Cardiac muscle cell (in vitro differentiated cells and primary cell): ENCODE measurements at places on chromosomes 2 and 18.
A peak's percentile ranks its signal among the peaks of the same experiment; 100 is the strongest.

DNA sequence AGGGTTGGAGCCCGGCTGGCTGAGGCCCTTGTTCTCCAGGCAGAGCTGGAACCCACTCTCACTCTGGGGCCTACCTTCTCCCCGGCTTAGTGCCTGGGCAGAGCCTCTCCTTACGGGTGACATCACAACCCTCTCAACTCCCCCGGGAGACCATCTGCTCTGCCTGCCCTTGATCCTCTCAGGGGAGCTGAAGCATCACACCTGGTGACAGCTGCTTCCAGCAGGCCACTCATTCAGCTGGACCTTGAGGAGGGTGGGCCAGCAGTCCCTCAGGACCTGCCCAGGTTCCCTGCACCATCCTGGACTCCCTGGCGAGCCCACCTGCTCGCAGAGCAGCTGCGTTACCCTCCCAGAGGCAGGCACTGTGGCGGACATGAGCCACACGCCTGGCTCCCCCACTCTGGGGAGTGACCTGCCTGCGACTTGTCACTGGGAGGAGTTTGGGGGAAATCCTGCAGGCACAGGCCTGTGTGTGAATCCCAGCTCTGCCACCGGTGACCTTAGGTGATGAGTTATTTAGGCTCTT lies 13.1 kb downstream of the HS6ST1 start:
- no peak for DNase-seq

DNA sequence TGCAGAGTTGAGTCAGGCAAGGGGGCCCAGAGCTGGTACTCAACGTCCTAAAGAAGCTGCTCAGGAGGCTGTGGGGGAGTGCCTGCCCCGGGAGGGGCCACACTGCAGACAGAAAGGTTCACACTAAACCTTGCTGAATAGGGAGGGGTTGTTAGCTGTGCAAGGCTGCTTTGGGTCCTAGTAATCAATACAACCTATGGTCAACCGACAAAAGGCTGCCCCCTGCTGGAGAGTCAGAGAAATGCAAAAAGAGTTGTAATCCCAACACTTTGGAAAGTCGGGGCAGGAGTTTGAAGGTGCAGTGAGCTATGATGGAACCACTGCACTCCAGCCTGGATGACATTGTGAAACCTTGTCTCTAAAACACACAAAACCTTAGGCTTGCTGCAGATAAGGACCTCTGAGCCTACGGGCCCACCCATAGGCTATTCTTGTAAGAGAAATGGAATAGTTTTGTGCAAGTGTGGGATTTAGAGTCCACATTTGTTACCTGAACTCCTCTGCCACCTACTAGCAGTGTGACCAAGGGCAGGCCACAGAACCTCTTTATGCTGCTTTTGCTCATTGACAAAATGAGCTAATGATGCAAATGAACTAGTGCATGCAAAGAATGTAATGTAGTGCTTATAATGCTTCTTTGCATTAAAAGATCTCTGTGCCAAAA lies 81.5 kb downstream of the PRPF40A start:
- DNase-seq = peak; percentile 75

DNA sequence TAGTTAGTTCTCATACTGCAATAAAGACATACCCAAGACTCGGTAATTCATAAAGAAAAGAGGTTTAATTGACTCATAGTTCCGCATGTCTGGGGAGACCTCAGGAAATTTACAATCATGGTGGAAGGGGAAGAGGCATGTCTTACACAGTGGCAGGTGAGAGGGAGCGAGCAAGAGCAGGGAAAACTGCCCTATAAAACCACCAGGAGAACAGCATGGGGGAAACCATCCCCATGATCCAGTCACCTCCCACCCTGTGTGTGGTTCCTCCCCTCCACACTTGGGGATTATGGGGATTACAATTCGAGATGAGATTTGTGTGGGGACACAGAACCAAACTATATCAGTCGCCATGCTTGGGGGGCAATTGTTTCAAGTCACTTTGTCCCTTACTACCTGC lies 1.1 kb upstream of the SSB start:
- DNase-seq = no peak

GRCh38 chr2:28997847-28998735 lies 17.0 kb downstream of the TOGARAM2 start:
- no peak for DNase-seq

GRCh38 chr2:201208563-201209252 lies 25.8 kb downstream of the CASP10 start:
- no peak for DNase-seq

DNA sequence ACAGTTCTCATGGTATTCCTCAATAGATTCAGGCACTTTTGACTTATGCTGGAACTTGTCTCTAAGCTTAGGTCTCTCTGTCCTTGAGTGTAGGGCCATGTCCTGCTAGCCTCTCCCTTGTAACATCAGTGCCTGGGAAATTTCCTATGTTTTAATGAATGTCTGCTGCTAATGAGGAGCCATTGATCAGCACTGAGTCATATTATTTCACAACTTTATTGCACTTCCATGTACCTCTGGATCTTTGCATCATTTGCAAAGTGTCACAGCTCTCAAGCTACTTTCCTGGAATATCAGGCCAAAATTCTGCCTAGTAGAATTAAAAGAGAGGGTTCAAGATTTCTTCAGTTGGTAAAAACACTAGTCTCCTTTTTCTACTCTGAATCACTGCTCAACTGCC lies 102.5 kb downstream of the GAREM1 start:
- no peak for DNase-seq

- no peak for DNase-seq
Observed at GRCh38 chr2:164609790-164610189, 11.5 kb downstream of the GRB14 start.
